NCI-H2081 (cell line): ENCODE measurements at places on chromosomes 1 and 21.
A peak's percentile ranks its signal among the peaks of the same experiment; 100 is the strongest.

- DNase-seq, result no peak
These were observed 411.0 kb upstream of the NEGR1 start for GRCh38 chr1:72693376-72693775.

DNA sequence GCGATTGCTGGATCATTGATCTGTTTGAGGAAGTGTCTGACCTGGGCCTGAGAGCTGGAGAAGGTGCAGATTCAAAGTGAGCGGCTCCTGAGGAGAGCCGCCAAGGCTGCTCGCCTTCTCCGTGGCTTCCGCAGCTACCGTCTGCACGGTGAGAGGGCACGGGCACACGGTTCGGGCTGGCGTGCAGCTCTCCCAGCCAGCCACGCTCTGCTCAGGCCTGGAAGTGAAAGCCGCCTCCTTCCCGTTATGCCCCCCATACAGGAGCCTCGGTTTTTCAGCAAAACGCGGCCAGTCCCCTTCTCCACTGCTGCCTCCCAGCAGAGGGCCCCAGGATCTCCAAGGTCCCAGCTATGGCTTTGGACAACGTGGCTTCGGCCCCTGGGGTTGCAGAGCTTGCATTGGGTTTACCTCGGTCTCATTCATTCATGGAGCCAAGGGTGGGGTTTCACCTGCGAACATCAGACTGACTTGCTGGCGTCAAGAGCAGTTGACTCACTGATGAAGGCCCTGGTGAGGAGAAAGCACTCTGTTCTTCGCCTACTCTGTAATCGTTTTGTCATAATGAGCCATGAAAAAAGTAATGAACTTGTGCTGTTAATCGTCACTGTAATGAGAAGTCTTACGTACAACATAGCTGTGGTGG is 24.4 kb upstream of the PDXK start:
- no peak for DNase-seq

DNA sequence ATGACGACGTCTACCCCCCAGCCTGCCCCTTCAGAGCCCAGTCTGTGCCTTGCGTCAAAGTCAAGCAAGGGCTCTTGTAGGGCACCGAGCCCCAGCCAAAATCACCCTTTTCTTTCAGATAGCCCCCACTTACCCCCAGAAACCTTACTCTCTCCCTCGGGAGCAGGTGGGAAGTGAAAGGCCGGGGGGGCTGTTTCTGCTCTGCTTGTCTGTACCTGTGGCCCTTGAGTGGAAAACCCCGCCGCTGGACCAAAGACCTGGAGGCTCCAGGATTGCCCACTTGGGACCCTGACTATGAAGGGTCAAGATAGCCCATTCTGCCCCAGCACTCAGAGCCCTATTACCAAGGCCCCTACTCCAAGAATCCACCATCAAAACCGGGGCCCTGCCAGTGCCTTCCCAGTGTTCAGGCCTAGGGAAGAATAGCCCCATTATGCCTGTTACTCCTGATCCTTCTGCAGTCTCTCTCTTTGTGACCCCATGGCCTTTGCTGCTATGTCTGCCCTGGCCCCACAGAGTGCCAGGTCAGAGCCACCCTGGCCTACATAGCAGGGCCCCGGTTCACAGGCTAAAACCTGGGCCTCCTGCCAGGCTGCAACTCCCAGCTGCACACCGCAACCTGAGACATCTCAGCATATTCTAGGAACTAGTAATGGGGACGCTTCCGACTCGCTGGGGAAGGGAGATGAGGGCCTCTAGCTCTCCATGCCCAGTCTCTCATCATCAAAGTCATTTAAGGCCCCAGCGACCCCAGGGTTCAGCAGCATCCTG is 22.2 kb upstream of the HPDL start:
- DNase-seq, result no peak

DNA sequence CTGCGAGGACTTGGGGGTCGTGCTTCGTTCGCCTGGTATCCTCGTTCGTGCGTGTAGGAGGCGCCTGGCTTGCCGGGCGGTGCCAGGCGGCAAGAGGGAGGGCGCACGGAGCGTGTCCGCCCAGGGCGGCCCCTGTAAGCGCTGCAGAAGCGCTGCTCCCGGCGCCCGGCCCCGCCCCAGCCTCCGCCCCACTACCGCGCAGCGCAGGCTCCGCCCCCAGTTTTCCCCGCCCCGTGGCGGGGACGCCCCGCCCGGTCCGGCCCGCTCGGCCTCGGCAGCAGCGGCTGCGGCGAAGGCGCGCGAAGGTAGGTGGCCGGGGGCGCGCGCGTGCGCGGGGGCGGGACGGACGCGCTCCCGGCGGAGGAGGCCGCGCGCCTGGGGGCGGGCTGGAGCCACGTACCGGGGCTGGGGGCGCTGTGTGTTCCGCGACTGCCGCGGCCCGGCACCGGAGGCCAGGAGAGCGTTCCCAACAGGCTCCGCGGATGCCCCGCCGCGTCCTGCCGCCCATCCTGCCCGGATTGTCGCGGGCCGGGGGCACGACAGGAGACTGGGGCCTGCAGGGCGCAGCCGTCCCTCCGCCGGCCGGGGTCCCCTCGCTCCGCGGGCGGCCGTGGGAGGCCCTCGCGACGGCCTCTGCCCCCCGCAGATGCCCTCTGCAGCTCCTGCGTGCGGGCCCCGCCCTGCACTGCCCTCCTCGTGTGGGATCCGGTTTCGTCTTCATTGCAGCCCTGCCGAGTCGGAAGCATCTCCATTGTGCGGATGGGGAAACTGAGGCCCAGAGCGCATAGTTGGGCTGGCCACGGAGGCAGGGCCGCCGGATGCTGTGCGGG is 7.7 kb upstream of the CROCC start:
- DNase-seq, result peak; percentile 92

DNA sequence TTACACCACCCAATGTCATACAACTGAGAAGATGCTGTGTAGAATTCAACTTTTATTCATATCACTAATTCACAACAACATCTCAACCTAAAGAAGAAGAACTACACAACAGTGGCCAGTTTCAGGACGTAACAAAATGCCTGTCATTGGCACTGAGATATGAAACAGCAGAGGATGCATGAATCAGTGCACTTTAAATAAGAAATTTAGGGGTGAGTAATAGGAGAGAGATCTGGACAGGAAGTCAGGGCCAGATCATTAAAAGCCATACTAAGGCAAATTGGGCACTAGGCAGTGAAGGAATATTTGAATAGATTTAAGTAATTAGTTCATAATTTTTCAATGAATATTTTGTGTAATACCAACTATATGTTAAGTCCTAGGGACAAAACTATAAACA is 510.5 kb downstream of the PLPP3 start:
- no peak for DNase-seq

DNA sequence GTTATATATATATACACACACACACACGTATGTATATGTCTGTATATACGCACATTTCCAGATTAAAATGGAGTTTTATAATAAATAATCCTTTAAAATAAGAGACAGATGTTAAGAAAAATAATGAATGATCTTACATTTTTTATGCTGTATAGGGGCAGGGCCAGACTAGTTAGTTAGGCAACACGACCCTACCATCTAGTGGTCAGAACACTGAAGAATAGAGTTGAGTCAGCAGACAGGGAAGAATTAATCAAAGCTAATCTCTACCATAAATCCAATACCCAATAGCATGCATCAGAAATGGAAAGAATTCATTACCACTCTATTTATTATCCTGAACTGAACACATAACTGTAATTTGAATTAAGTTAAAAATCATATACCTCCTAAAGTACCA is 156.7 kb downstream of the BRINP3 start:
- peak; percentile 61 for DNase-seq

GRCh38 chr1:152623203-152623844 is 421 bp upstream of the LCE3A start:
- DNase-seq, result no peak

GRCh38 chr1:150841626-150842025 is 33.6 kb upstream of the CTSK start:
- no peak for DNase-seq

- DNase-seq, result no peak
These were observed 25.5 kb upstream of the CCSAP start for GRCh38 chr1:229368347-229368746.

- no peak for DNase-seq
These were observed 48.8 kb upstream of the WASF2 start for GRCh38 chr1:27538793-27539192.

- DNase-seq, result no peak
These were observed 121.7 kb downstream of the DMRTB1 start for GRCh38 chr1:53580739-53581475.

- no peak for DNase-seq
These were observed 6.1 kb upstream of the C1orf53 start for GRCh38 chr1:197896301-197896700.

DNA sequence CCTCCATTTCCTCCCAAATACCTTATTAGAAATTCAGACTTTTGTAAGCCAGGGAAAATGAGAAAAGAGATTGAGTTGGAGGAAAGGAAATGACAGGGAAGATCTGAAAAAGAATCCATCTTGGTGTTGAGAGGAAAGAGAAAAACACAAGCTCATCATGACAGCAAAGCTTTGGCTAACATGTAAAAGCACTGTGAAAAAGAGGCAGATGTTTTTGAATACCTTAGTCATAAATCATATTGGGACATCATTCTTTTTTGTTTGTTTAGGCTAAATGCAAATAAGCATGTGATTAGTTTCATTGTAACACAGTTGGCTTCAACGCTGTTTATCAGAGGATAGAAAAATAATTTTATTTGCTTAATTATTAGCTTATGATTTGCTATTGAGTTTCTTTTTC is 64.6 kb downstream of the LHX8 start:
- DNase-seq, result no peak

DNA sequence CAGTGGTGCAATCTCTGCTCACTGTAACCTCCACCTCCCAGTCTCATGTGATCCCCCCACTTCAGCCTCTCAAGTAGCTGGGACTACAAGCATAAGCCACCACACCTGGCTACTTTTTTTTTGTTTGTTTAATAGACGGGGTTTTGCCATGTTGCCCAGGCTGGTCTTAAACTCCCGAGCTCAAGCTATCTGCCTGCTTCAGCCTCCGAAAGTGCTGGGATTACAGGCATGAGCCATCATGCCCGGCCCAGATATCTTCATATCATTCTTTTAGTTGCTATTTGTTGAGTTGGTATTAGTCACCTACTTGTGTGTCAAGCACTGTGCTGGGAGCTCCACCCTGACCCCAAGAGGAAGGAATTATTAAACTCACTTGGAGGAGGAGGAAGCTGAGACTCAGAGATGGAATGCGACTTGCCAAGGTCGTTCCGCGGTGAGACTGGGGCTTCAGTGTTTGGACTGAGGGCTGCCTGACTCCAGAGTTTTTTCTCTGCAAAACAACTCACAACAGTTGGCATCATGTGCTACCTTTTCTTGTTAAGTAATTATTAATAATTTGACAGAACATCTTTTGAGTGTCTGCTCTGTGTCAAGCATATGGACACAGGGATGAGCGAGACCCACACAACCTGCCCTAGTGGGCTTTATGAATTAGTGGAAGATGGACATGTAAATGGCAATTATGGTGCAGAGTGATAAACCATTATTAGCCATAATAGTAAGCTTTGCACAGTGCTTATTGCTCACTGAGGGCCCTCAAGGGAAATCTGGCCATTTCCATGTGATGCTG is 132.0 kb downstream of the FOXD2 start:
- no peak for DNase-seq

GRCh38 chr1:9728451-9729295 is 77.1 kb downstream of the PIK3CD start:
- DNase-seq, result no peak

DNA sequence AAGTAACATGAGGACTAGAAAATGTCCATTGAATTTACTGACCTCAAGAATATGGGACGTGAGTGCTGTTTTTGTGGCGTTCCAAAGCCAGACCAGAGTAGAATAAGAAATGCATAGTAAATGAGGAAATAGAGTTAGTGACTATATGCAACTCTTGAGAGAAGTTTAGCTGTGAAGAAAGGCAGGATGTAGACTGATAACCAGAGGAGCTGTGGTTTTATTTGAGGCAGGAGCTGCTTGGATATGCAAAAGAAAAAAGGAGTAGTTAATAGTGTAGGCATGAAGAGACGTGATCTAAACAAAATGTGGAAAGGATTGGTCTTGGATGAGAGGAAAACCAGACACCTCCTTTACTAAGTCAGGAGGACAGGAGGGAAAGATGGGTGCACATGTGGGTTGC is 28.2 kb downstream of the DNAH14 start:
- no peak for DNase-seq

GRCh38 chr1:10833630-10834557 is 37.4 kb upstream of the CASZ1 start:
- no peak for DNase-seq

DNA sequence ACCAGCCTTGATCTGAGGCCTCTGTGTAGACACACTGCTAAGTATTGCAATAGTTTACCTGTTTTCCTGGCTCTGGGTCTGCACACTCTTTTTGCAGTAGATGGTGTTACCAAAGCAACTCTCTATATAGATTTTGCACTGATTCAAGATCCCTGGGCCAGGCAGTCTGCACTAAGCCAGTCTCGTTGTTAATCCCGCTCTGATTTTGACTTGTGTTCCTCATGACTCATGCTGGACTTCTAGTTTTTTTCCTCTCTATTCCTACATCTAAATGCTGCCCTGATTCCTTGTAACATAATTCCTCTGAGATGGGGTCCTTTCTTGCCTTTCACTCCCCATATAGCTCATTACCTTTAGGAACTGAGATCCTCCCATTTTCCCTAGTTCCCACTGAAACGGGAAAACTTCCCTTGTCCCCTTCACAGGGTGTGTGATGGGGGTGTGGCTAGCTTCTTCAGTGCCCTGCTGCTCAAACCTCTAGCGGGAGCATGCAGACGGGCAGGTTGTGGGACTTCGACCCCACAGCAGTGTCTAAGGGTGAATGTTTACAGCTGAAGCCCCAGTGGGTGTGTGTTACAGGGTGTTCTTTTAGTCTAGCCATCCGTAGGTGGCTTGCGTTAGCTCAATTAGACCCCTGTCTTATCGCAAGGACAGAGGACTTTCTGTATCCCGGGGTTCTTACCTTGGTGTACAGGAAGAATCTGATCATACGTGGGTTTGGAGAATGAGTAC is 106.5 kb upstream of the RAB3GAP2 start:
- DNase-seq, result no peak

GRCh38 chr1:48659801-48660200 is 116.9 kb downstream of the BEND5 start:
- no peak for DNase-seq

- no peak for DNase-seq
These were observed 19.9 kb downstream of the FMN2 start for GRCh38 chr1:240111558-240111957.

GRCh38 chr21:39321424-39321823 is 8.0 kb upstream of the BRWD1 start:
- no peak for DNase-seq

- DNase-seq, result no peak
These were observed 68.3 kb downstream of the NENF start for GRCh38 chr1:212500983-212501382.

GRCh38 chr1:96955307-96956012 is 233.9 kb downstream of the PTBP2 start:
- no peak for DNase-seq
